CD4-positive, alpha-beta T cell (primary cell): ENCODE measurements at places on chromosomes 6 and 20.

- DNase-seq, result no peak
Observed at GRCh38 chr20:35828434-35828833, 56.6 kb downstream of the PHF20 start.

DNA sequence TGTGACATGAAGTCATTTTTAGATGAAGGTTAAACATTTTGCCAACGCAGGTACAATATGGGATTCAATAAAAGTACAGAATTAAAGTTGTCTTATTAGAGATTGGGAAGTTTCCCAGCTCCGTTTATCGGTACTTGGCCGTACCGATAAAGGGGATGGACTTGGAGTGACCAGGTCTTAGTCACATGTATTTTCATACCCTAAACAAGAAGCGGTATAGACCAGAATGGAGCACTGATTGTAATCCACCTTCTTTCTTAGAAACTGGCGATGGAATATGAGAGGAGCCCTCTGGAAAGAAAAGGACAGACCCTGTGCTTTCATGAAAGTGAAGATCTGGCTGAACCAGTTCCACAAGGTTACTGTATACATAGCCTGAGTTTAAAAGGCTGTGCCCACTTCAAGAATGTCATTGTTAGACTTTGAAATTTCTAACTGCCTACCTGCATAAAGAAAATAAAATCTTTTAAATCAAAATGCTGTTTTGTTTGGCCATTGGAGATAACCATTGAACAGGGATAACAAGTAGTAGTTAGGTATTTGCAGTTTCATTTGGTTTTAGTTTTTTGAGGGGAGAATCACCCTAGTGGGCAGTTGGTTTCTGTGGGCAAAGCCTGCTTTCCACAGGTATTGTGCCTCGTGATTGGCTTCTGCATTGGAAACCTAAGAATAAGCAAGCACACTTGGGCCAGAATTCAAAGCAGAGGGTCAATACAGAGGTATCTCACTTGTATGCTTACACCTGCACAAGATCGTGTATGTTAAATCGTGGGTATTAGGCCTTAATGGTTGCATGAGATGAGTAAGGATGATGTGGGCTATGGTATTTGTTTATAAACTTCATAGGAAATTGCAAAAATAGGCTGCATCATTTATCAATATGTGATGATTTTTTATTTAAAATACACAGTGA, 11.2 kb upstream of the ZNFX1 start:
- DNase-seq, result no peak

DNA sequence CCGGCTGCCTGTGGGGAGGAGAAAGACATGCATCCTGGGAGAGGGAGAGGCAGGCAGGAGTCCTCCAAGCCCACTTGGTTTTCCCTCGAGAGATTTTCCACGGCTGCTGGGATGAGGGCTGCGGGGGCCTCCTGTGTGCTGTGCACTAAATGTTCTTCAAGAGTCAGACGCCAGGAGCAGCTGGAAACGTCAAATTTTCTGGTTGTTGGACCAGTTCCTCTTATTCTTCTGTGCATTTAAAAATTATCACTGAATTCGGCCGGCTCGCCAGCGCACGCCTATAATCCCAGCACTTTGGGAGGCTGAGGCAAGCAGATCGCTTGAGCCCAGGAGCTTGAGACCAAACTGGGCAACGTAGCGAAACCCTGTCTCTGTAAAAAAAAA, 32.8 kb upstream of the NTSR1 start:
- no peak for DNase-seq

- DNase-seq, result no peak
Observed at GRCh38 chr6:76881414-76881813, 581.9 kb downstream of the HTR1B start.

GRCh38 chr20:52601295-52601971, 370.7 kb upstream of the TSHZ2 start:
- DNase-seq, result no peak

GRCh38 chr6:11538819-11539468, 1.4 kb downstream of the TMEM170B start:
- no peak for DNase-seq
